Right hindlimb (tissue), 1 donor: ENCODE measurements at places on chromosomes 2 and 18.

GRCh38 chr2:65116645-65117044 lies 13.3 kb downstream of the RAB1A start:
- DNase-seq = no peak

DNA sequence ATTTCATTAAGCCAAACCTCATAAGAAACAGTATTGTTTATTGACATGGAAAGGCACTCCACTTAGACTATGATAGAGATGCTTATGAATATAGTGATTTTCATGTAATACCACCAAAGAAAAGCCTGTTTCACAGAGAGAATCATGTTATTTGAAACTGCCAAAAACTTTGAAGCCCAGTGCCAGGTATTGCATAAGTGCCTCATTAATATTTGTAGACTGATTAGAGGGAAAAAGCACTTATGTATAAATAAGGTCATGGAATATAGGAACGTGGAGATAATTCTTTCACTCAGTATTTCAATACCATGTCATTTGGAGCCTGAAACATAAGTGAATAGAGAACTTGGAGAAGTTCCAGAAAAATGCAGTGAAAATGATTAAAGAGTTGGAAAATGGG lies 162.6 kb upstream of the CRIM1 start:
- no peak for DNase-seq

DNA sequence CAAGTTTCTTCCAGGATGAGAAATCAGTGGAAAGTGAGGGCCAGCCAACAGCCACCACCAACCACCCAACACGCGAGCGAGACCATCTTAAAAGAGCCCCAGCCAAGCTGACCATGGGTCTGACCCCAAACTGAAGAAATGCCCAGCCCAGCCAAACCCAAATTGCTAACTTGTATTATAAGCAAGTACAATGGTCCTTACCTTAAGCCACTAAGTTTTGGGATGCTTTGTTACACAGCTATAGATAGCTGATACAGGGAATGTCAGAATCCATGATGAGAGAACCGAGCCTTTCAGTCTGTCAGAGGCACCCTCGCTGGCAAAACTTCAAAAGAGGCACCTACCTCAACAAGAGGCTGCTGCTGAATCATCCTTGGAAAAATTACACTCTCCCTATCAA lies 17.0 kb downstream of the STK39 start:
- DNase-seq = no peak

DNA sequence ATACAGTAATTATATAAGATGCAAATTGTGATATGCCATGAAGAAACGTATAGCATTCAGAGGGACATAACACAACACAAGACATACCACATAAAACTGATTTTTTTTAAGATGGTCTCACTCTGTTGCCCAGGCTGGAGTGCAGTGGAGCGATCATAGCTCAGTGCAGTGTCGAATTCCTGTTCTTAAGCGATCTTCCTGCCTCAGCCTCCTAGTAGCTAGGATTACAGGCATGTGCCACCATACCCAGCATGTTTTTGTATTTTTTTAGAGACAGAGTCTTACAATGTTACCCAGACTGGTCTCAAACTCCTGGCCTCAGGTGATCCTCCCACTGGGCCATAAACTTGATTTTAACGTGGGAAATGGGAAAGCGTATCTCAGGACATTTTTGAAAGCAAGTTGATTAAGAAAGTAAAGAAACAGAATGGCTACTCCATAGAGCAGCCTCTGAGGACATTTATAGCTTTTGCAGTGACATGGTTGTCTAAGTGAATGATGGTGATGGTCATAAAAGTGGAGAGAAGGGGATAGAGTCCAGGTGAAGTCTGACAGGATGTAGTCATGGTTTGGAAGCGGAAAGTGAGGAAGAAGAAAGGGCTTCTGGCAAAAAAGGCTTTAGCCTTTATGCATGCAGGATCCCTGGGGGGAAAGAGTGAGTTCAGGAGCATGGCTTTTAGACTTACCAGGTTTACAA lies 2.4 kb downstream of the TSGA10 start:
- DNase-seq = no peak

- no peak for DNase-seq
Observed at GRCh38 chr2:96804986-96805385, 11.1 kb upstream of the CNNM3 start.

GRCh38 chr18:73520229-73520628 lies 627.4 kb downstream of the FBXO15 start:
- DNase-seq = no peak

- DNase-seq = no peak
Observed at GRCh38 chr2:53095227-53095626, 672.4 kb upstream of the CHAC2 start.

DNA sequence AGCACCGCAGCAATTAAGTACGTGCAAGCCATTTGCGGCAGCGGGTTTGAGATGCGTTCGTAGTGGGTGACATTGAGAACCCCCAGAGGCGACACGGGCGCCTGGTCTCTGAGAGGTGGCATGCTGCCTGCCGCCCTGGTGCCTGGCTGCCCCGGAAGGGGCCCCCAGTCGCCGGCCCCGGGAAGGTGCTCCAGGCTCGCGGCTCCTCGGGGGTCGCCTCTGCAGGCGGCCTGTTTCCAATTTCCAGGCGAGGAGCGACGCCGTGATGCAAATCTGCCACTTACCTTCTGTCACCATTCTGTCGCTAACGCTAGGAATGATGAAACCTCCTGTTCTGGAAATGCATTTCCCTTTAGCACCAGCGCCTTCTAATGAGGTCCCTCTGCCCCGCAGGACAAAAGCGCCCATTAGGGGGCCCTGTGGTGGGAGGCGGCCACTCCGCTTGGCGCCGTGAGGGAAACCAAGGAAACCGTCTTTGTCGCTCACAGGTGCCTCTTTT lies 13.0 kb downstream of the KIF5C start:
- DNase-seq = no peak

DNA sequence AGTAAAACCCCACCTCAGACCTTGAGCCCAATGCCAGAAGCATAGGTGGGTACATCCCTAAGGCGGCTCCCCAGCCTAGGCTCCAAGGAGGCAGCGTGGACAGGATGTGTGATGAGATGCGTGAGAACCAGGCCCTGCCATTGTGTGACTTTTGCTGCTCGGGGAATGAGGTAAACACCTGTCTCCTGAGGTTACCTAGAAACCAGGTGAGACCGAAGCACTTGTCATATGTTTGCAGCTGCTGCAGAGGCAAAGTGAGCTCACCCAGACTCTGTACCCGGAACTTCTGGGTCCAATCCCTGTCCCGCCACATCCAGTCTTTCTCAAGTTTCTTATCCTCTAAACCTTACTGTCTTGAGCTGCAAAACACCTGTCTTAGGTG lies 3.4 kb downstream of the FBLN7 start:
- DNase-seq = no peak

DNA sequence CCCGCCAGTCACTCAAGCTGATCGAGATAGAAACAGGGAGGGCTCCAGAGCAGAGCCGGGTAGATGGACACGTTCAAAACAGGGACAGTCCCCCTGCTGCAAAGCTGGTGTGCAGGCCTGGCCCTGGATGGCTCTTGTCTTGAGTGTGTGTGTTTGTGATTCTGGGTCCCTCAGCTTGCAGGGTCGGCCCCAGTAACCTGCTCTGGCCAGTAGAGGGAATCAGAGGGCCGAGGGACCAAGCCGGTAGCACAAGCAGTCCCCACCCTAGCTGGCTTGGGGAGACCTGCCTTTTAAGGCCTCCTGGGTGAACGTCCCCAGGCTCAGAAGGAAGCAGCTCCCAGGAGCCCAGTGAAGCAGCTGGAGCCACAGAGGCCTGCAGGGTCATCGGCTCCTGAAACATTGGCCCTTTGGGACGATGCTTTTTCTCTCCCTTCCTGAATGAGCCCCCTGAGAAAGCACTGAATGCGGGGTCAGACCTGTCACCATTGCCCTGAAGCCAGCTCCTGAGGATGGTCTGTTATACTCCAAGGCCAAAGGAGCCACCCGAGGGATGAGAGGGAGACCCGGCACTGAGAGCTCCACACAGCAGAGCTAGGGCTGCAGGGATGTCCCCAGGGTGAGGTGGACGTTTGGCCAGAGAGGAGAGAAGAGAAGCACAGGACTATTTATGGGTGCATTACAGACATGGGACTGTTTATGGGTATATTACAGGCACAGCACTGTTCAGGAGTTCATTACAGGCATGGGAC lies 15.4 kb upstream of the MLPH start:
- DNase-seq = no peak

- peak; percentile 41 for DNase-seq
Observed at GRCh38 chr18:6795307-6795706, 65.8 kb downstream of the ARHGAP28 start.

- DNase-seq = no peak
Observed at GRCh38 chr2:142893241-142893640, 15.8 kb downstream of the KYNU start.

- DNase-seq = no peak
Observed at GRCh38 chr2:148221166-148221565, 200.3 kb downstream of the MBD5 start.

GRCh38 chr2:192487636-192488035 lies 292.9 kb upstream of the TMEFF2 start:
- DNase-seq = no peak

- DNase-seq = no peak
Observed at GRCh38 chr2:204863336-204863735, 318.1 kb downstream of the PARD3B start.

DNA sequence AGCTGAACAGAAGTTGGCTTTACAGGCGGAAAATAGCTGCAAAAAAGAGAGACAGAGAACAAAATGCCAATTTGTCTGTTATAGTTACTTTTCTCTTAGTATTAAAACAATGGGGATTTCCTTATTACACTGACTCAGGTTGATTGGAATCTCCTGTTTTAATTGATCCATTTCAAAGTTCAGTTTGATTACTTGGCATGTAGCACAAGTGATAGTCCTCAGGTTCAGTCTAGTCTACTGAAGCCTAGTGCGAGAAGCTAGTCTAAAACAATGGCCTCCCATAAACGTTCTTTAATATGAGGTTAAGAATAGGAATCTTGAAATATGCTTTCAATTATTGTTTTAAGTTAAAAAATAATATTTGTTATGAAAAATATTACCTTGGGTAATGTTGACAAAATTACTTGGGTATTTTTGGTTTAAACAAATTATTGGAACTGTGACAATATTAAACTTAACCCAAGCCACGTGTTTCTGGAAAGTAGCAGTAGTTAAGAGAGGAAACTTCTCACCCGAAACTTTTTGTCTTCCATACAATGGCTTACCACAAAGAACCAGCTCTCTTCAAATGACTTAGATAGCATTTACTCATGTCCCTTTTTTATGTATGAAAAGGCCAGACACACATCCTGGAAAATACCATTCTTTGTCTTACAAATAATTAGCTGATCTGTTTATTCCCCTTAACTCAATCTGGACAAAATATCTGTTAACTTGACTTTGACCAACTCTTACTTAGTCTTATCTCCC lies 1326.2 kb upstream of the TMEFF2 start:
- DNase-seq = no peak

- peak; percentile 25 for DNase-seq
Observed at GRCh38 chr2:113876503-113877387, 13.1 kb upstream of the ACTR3 start.

GRCh38 chr18:79548621-79548985 lies 131.0 kb upstream of the CTDP1 start:
- DNase-seq = peak; percentile 2

- no peak for DNase-seq
Observed at GRCh38 chr2:36964496-36965058, 1.8 kb downstream of the STRN start.

DNA sequence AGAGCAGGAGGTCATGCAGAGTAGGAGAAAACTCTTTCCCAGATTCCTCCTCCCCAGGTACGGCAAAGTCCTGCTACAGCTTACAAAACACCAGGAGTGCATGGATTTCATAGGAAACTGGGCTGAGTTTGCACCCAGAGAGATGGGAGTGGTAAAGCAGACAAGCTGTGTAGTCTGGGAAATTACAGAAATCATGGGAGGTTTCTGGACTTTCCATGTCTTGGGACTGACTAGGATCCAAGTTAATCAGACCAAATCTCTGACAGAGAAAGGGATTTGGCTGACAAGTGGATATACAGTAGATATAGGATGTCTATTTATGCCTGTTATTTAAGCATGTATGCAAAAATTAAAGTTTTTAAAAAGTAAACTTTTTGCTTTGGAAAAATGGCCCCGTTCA lies 205.4 kb upstream of the ACVR2A start:
- no peak for DNase-seq

DNA sequence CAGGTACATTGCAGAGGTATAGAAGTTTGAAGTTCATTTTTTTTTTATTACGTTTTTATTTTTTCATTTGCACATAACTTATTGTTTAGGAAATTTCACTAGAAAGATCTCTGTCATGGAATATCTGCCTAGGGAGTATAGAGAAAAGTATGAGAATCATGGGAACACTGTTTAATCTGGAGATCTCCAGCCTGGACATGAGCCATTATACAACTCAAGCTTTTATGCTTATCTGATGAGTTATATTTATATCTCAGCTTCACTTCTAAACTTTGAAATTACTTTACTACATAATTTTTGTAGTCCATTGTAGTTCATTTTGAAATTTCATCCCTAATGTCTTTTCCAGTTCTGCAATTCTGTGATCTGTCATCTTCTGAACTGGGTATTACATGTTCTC lies 515.6 kb downstream of the ERBB4 start:
- DNase-seq = no peak

GRCh38 chr18:361941-362310 lies 94.1 kb upstream of the THOC1 start:
- DNase-seq = peak; percentile 83

DNA sequence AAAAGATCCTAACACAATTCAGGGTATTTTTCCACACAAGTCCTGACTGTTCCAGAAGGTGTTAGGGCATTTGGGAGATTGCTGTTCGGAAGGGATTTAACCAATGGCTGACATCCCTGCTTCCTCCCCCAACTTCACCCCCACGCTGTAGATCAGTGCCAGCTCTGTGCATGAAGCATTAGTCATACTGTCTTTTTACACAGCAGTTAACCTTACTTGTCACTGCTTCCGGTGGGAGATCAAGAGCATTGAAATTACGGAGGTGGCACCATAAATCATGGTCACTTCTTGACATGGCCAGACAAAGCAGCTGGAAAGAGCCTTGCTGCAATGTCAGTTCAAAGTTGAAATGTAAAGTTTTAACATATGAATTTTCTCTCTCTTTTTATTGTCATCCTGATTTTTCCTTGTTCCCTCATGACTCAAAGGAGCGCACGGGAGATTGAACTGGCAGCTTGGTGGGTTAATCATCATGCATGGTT lies 70.2 kb downstream of the HRH4 start:
- no peak for DNase-seq

DNA sequence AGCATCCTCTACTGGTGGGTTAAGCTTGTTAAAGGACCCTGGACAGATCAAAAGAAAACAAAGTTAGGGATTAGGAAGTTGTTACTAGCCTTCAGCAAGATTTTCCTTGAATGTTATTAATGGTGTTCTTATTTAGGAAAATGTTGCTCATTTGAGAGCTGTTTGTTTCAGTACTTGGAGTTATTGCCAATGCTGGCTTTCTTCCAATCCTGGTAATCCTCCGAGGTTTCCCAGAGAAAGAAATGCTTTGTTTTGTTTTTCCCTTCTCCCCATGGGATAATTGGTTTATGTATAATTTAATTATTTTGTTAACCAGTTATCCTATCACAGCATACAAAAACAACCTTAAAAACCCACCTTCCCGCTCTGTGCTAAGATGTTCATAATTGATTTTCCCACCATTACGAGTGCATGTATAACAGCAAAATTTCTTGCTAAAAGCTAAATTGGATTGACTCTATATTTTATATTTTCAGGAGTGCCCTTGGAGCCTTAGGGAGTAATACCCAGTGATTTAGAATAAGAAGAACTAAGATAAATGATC lies 79.8 kb downstream of the MGAT5 start:
- no peak for DNase-seq

GRCh38 chr2:66058675-66059074 lies 376.2 kb upstream of the MEIS1 start:
- DNase-seq = no peak

- no peak for DNase-seq
Observed at GRCh38 chr18:59265246-59265973, 7.8 kb downstream of the RAX start.
